ENCODE measurements at places on chromosomes 5 and 9.

GRCh38 chr9:34675048-34675714, 12.7 kb upstream of the CCL27 start:
- peak; percentile 74 for DNase-seq

DNA sequence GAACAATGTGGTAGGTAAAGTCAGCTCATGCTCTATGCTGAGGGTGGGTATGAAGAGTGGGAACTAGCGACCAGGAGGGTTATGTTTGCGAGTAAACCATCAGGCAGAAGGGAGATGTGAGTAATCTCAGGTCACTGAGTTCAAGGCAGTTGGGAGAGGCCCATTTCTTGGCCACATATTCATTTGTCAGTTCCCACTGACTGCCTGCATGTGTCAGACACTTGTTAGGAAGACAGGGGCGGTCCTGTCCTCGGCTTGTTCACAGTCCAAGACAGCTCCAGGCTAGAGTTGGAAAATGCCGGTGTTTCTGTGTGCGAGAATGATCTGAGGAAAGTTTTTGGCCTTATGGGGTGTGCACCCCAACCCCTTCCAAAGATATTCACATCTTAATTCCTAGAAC, 48.6 kb upstream of the GDNF start:
- no peak for DNase-seq

DNA sequence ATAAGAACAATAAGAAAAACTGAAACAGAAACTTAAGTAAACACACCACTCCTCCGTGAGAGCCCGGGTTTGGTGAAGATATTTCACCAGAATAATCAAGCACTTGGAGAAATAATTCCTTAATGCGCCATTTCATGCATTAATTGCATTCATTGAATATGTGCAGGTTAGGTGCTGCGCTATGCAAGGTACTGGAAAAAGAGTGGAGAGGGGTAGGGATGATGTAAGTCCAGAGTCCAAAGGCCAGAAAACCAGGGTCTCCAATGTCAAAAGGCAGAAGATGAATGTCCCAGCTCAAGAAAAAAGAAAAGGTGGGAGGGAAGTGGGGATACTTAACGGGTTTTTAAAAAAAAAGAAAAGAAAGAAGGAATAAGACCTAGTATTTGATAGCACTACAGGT, 669 bp upstream of the ZFP37 start:
- DNase-seq: peak; percentile 35

DNA sequence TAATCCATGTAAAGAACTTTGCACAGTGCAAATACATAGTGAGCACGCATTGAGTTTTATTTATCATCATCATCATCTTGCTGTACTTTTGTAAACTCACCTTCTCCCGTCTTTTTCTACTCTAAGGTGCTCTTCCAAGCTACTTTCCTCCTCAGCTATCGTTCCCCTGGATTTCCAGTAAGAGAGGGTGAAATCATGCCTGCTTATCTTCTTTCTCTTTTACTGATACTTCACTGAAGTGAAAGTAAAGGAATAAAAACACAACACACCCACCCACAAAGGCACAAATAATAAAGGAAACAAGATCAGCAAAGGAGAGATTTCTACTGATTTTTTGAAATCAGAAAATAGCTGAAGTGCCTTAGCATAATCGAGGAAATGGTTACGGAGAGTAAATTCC, 509.9 kb downstream of the RAB3C start:
- DNase-seq: no peak
